Astrocyte of the spinal cord (primary cell): ENCODE measurements at places on chromosomes 2 and 18.

- DNase-seq: no peak
Observed at GRCh38 chr2:126399001-126399400, 257.0 kb upstream of the GYPC start.

DNA sequence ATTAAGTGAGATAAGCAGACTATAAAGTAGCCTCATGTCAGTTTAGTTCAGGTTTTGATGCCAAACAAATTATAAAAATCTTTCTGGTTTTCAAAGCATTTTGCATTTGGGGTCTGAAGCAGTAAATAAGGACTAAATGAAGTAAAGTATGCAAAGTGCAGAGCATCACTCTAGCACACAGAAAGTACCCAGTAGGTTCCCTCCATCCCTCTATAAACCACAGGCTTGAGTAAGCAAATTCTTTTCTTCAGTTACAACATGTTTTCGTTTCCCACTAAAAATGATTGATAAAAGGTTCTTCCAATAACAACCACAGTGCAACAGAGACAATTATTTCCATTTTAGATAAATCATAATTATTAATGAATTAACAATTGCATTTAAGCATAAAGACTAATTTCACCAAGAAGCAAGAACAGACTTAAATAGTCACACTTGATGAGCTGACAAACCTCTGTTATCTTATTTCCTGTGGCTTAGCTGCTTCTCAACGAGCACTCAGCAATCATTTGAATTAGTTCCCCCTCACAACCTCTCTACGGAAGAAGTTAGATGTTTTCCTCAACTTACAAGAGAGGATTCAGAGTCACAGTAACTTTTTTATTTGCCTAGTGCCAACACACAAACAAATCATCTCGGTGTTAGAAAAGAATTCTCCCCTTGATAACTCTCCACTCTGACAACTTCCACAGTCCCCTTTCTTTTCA, 249.8 kb downstream of the NBAS start:
- DNase-seq: peak; percentile 29

- DNase-seq: no peak
Observed at GRCh38 chr18:63207143-63207790, 112.3 kb downstream of the BCL2 start.

GRCh38 chr2:189076120-189076519, 101.9 kb downstream of the COL3A1 start:
- no peak for DNase-seq

- no peak for DNase-seq
Observed at GRCh38 chr18:79604205-79604912, 75.2 kb upstream of the CTDP1 start.

GRCh38 chr2:8571792-8572499, 109.9 kb upstream of the ID2 start:
- no peak for DNase-seq

- DNase-seq: no peak
Observed at GRCh38 chr2:33318456-33318855, 158.0 kb upstream of the RASGRP3 start.

DNA sequence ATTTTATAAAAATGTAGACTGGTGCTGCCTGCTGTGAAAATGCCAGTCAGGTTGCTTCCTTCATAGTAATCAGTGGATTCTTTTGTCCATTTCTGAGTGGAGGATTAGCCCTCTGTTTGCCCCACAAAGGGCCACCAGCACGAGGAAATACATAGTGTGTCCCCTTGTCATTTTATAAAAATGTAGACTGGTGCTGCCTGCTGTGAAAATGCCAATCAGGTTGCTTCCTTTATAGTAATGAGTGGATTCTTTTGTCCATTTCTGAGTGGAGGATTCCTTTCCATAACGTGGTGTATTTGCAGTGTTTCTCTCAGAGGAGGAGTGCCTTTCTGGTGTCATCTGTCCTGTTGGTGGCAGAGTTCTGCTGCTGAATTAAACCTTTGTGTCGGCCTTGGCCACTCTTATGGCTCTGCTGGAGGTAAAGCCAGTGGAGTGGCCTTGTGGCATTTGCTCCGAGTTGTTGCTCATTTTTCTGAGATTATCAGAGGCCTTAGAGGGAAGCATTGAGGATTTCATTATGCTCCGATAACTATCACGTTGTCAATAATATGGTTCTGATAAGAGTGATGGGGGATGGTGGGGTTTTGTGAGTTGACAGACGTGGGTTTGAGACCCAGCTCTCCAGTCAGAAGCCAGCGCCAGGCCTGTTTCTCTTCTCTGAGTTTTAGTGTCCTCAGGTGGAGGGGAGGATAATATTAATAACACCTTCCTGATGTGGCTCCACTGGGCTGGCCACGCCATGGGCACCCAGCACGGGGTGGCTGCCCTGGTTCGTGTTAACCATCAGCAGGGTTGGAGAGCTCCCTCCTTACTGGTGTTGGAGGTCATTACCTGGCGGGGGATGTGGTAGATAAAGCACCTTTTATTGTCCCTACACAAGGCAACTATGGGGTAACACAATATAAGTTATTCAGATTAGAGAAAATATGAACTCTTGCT, 96.6 kb downstream of the NEDD4L start:
- no peak for DNase-seq

- peak; percentile 44 for DNase-seq
Observed at GRCh38 chr2:216740557-216741222, 45.3 kb upstream of the IGFBP5 start.

- no peak for DNase-seq
Observed at GRCh38 chr2:216875862-216876261, 16.0 kb upstream of the TNP1 start.

GRCh38 chr2:38433607-38433975, 56.5 kb upstream of the ATL2 start:
- no peak for DNase-seq

DNA sequence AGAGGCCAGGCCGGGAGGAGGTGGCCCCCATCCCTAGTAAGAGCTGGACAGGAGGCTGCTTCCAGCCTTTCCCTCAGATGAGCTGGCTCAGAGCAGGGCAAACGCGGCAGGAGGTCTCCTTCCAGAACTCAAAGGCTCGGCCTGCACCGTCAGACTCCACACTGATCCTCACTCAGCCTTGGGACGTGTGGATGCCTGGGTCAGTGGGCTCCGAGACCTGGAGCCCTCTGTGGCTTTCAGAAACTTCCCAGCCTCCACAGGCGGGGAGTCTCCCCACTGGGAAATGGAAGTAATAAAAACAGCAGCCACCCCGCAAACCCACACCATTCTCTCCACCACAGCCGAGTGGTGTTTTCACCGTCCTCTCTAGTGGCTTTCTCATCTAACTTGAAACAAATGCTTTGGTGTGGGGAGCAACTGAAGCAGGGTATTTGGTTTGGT, 54.3 kb downstream of the INPP5D start:
- peak; percentile 70 for DNase-seq

DNA sequence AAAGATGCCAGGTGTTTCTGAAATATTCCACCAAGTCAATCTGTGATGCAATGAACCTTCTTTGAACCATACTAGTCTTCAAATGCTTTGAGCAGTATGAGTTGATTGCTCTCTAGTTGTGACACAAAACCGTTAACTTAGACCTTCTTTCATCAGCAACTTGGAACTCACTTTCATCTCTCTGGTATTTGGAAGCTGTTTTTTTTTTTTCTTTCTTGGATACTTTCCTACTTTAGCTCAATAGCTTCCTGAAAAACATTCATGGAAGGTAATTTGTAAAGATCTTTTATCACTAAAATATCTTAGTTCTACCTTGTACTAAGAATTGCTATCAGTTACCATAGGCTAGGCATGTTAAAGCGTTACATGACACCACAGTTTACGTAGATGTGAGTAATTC, 1071.9 kb upstream of the CHAC2 start:
- peak; percentile 18 for DNase-seq

DNA sequence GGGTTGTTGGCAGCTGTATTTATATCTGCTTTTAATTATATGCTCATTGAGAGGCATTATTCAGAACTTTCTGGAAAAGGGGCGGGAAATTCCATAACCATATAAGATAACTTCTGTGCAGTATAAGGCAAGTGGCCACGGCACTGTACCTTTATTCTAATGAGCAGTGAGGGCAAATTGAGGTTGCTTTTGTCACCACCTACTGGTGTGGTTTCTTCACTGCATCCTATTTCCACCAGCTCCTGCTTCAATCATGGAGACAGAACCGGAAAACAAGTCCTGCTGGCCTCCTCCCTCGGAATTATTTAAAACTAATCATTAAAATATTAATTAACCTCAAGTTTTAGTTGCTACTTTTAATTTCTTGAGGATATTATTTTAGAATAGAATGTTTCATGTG, 759.4 kb downstream of the CBLN2 start:
- no peak for DNase-seq

- no peak for DNase-seq
Observed at GRCh38 chr2:88483200-88483599, 30.7 kb upstream of the FOXI3 start.

GRCh38 chr2:217978536-217979150, 24.2 kb downstream of the TNS1 start:
- no peak for DNase-seq

DNA sequence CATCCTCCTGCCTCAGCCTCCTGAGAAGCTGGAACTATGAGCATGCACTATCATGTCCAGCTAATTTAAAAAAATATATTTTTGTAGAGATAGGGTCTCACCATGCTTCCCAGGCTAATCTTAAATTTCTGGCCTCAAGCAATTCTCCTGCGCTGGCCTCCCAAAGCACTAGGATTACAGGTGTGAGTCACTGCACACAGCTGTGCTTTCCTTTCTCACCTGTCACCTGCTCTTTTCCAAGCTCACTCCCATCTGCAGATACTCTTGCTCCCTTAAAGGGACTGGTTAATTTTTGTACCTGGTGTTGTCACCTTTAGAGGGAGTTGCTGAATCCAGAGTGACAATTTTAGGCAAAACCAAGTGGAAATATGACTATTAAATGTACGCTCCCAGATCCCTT, 178.2 kb downstream of the LOXHD1 start:
- DNase-seq: no peak

GRCh38 chr2:112645310-112646101, at the start of gene SLC20A1:
Gene SLC20A1, plus strand, starts transcription at chr2:112645939. Its CDS starts 890 bp downstream, at chr2:112646829.
- DNase-seq: peak; percentile 92

GRCh38 chr18:12038639-12039539, 54.8 kb upstream of the ANKRD62 start:
- peak; percentile 73 for DNase-seq

GRCh38 chr18:23302851-23303527, 150.1 kb upstream of the RIOK3 start:
- DNase-seq: peak; percentile 94

DNA sequence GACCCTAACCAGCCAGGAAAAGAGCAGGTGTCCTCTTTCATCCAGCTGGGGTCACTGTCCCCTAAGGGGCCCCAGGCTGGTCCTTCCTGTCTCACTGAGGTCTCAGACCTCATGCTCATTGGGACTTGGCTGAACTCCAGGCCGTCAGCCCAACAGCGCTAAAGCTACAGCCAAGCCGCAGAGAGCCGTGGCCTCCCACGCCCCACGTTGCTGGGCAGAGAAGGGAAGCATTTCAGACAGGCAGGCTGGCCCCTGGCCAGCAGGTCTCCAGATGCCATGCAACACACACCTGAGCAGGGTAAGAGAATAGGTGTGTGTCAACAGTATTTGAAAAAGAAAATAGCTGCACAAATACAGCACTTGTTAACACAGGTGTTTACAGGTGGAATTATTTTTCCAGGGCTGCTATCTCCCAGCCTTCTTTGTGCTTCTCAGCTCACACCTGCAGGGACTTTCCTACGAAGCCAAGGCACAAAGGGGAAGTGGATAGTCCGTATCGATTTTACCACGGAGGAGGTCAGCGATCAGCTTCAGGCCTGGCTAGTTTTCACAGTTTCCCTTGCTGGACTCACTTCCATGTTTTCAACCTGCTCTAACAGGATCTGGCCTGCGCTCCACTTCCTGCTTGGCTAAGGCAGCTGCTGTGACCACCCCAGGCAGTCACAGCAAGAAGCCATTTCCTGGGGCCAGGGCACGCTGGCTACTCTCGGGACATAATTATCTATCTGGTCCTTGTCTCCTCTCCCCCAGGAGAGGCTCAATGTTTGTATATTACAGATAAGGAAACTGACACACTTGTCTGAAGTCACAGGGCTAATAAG, 156.1 kb upstream of the ID2 start:
- DNase-seq: peak; percentile 31

DNA sequence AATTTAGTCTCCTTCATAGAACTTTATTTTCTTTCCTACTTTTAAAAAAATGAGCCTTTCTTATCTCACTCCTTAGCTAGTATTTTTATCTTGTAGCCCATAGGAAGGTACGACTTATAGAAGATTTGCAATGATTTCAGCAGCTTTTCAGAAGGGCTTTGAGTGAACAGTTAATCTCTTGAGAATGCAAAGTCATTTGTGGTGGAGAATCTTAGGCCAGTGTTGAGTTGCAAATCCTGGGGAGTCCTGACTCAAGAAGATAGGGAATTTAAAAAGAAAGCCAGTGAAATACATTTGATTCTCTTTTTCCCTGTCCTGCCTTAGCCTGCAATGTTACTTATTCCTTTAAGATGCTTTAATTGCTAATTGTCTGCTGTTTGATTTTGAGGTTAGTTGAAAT, 33.6 kb downstream of the LYPD6 start:
- DNase-seq: peak; percentile 19

- DNase-seq: peak; percentile 20
Observed at GRCh38 chr2:140504601-140505000, 1626.2 kb downstream of the LRP1B start.

DNA sequence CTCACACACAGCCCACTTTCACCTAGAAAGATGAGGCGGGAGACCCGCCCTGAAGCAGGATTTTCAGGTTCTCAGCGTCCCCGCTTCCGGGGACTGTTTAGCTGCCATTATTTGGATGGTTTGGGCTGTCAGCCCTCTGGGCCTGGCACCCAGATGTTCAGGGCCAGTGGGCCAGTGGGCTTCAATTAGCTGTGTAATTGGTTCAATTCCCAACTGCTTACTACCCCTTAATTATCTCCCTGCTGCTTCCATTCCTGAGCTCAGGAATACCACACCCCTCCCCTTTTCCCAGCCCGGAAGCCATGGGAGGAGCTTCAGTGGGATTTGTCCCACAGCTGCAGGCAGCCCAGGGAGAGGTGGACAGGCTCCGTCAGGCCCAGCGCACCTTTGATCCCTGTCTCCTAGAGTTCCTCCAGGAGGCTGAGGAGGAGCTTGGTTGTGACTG, 114.1 kb upstream of the MYCN start:
- DNase-seq: no peak

DNA sequence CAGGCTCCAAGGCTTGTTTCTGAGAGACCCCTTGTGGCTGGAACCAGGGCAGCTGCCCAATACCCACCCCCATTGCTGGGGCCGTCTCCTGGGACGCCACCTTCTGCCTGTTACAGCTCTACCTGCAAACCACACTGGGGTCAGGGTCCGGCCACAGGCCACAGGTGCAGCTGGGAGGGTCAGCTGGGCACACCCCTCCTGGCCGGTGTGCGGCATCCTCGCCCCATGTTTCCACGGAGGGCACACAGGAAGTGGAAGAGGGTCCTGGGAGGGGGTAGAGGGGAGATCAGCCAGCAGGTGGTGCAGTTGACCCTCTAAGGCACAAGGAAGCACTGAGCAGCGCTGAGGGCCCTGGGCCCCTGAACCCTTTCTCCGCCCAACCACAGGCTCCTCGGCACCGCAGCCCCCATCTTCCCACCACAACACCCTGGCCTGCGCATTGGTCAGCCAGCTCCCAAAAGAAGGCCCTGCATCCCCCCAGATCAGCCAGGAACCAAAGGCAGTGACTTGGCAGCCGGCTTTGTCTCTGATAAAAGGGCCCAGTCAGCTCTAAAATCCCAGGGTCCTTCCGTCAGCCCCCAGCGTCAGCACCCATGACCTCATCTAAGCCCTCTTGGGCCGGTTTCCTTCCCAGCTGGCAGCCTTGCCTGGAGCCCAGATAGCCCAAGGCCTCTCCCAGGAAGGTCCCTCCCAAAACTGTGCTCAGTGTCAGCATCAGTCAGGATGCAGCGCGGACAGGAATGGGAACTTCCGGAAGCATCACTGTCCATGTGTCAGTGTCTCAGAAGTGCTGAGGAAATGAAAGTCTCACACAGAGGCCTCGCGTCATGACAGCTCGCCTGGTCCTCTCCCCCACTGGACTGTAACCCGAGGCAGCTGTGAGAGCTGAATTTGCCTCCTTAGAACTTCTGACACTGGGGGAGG, 1.7 kb downstream of the ERFE start:
- DNase-seq: no peak
